ENCODE measurements at places on chromosomes 2 and 18. TPM values are rescaled to one million over a fixed set of nuclear protein-coding genes. Genes with fewer than 3 reads are reported as not detected.

DUSP19 gene
- total RNA-seq = 2.7 TPM

ALKAL2 gene
- not detected for total RNA-seq

SCYGR2 gene
- total RNA-seq = not detected

CFAP65 gene
- total RNA-seq = not detected

CHST10 gene
- 6.8 TPM for total RNA-seq

BCL2L11 gene
- 0.83 TPM for total RNA-seq

RAX gene
- total RNA-seq = not detected

PROM2 gene
- 0.44 TPM for total RNA-seq

RGPD8 gene
- total RNA-seq = 4.8 TPM

GRCh38 chr2:28129955-28130695, 239.6 kb downstream of the BABAM2 start:
- peaks cover 4% of the 10 kb centered on the region for H3K27me3 ChIP-seq
- H3K4me3 ChIP-seq = peak overlapping the region; percentile 36
- peaks cover 41% of the 10 kb centered on the region for H3K4me1 ChIP-seq
- H3K27ac ChIP-seq = peak overlapping the region; percentile 70
- DNase-seq = peak; percentile 18

DNA sequence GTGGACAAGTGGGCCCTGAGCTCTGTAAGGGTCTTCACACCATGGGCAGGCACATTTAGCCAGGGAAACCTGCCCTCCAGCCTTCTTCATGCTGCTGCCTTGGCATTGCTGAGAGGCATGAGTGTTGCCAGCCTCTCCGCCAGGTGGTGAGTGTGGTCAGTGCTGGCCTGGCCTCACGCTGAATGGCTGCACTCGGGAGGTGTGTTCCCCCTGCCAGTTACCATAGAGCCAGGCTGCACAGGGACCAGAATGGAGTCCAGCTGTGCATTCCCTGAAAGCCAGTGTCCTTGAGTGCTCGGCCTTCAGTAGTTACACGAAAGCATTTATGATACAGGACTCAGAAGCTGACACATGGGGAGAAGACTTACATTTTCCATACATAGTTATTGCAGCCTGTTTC, 139.7 kb downstream of the ATP9B start:
- H3K27ac ChIP-seq = no peak overlapping the region
- DNase-seq = no peak
- H3K4me3 ChIP-seq = no peak overlapping the region
- H3K36me3 ChIP-seq = peaks cover 6% of the 10 kb centered on the region
- no peaks in the 10 kb centered on the region for H3K27me3 ChIP-seq

DNA sequence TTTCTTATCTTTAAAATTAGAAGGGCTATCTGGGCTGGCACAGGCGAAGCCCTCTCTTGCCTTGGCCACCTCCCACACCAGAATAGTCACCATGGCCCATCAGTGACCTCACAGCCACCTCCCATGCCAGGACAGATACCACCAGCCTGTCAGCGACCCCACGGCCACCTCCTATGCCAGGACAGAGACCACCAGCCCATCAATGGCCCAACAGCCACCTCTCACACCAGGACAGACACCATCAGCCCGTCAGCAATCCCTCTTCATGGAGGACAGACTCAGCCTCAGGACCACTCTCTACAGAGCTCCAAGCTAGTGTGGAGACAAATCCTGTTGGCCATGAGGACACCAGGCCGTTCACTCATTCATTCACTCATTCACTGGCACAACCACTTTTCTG, 74.6 kb downstream of the ASB1 start:
- no peak for DNase-seq
- peaks cover 22% of the 10 kb centered on the region for H3K27me3 ChIP-seq
- no peaks in the 10 kb centered on the region for H3K36me3 ChIP-seq

DNA sequence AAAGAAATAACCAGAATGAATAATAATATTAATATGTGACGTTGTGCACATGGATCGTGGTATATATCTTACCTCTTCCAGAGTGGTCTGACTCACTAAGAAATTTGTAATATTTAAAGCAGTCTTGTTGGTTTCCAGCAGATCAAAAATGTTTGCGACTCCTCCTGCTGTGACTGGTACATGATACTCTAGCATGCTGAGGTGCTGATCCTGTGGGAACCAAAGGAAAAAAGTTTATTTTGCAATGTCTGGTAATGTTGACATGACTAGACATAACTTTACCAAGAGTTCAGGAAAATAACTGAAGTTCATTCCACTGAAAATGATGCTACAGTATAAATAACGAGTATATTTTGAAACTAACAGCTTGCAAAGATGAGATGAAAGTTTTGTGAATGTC, 124.5 kb upstream of the BARD1 start:
- no peak for DNase-seq
- no peak overlapping the region for H3K27ac ChIP-seq
- H3K4me3 ChIP-seq = no peak overlapping the region
- no peaks in the 10 kb centered on the region for H3K36me3 ChIP-seq
- H3K27me3 ChIP-seq = 0 out of 2 replicates have a peak, but pooled peaks cover 3% of the 10 kb centered on the region

DNA sequence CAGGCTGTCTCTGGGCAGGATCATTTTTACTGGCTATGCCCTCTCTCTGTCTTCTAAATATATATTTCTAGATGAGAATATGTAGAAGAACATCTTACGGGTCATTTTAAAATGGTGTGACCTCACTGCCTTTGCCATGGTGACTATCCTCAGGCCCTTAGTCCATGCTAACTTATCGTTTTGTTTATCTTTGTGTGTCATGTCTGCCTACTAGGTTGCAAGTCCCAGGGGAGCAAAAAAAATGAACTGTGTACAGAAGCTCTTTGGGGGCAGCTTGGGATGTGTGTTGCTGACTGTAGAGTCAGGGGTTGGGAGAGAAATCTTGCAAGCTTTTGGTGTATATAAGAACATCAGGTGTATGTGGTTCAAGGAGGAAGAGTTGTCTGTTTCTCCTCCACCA, 11.0 kb downstream of the CPSF3 start:
- no peak for DNase-seq
- H3K27me3 ChIP-seq = no peaks in the 10 kb centered on the region
- no peak overlapping the region for H3K27ac ChIP-seq
- peaks cover 43% of the 10 kb centered on the region for H3K36me3 ChIP-seq
- peaks cover 19% of the 10 kb centered on the region for H3K4me1 ChIP-seq
- H3K4me3 ChIP-seq = no peak overlapping the region

DNA sequence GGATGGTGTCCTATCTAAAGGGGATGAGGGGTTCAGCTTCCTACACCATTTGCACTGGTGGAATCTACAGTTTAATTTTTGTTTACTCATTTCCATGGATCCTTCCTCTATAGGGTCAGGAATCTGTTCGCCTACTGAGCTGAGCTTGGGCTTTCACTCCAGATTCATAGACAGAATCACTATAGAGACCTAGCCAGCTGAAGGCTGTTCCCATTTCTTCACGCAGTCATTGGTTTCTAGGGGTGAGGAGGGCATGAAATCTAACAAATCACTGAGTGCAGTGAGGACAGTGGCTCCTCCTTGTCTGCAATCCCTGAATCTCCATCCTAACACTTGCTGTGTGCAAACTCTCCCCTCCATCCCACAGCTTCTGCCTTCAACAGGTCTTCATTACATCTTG, 578.5 kb downstream of the TSN start:
- H3K27me3 ChIP-seq = no peaks in the 10 kb centered on the region

DNA sequence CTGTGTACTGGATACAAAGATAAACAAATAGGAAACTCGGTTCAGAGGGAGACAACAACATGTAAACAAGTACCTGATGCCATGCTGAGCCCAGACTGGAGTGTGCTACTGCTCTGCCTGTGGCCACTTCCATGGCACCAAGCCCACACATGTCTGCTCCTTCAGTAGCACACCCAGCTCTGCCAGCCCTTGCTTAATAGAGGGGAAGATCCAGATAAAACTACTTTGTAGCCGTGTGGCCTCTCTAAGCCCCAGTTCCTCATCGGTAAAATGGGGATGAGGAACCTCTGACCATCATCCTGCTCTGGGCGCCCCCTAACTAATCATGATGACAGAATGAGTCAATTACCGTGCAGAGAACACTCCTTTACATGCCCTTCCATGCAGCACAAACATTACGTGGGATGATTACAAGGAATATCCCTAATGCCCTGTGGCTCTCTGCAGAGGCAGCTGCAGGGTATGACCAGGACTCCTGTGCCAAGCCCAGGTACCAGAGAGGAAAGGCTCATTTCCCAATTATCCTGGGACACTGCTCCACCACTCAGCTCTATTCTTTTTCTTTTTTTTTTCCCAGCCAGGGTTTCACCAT, 34.9 kb downstream of the DNMT3A start:
- H3K27ac ChIP-seq = no peak overlapping the region
- peaks cover 5% of the 10 kb centered on the region for H3K4me1 ChIP-seq
- H3K4me3 ChIP-seq = no peak overlapping the region
- peaks cover 8% of the 10 kb centered on the region for H3K27me3 ChIP-seq
- no peaks in the 10 kb centered on the region for H3K36me3 ChIP-seq

- H3K27ac ChIP-seq = no peak overlapping the region
- H3K4me3 ChIP-seq = no peak overlapping the region
- no peaks in the 10 kb centered on the region for H3K27me3 ChIP-seq
- no peak for DNase-seq
- H3K36me3 ChIP-seq = peaks cover 43% of the 10 kb centered on the region
- no peaks in the 10 kb centered on the region for H3K4me1 ChIP-seq
Measured at GRCh38 chr2:3398857-3399256, 19.4 kb downstream of the TRAPPC12 start.

GRCh38 chr2:72112401-72112800, 35.3 kb downstream of the CYP26B1 start:
- DNase-seq = peak; percentile 49
- peaks cover 12% of the 10 kb centered on the region for H3K27me3 ChIP-seq
- H3K4me3 ChIP-seq = no peak overlapping the region

- no peaks in the 10 kb centered on the region for H3K36me3 ChIP-seq
- no peak overlapping the region for H3K27ac ChIP-seq
- peaks cover 18% of the 10 kb centered on the region for H3K27me3 ChIP-seq
- DNase-seq = no peak
- no peak overlapping the region for H3K4me3 ChIP-seq
Measured at GRCh38 chr2:120522151-120522751, 176.3 kb downstream of the INHBB start.

GRCh38 chr2:10655499-10656225, 34.1 kb downstream of the NOL10 start:
- DNase-seq = no peak
- peak overlapping the region; percentile 27 for H3K27ac ChIP-seq
- peaks cover 57% of the 10 kb centered on the region for H3K4me1 ChIP-seq
- peaks cover 52% of the 10 kb centered on the region for H3K36me3 ChIP-seq

- no peak overlapping the region for H3K27ac ChIP-seq
- no peak for DNase-seq
- peaks cover 7% of the 10 kb centered on the region for H3K4me1 ChIP-seq
- H3K27me3 ChIP-seq = peaks cover 3% of the 10 kb centered on the region
- no peak overlapping the region for H3K4me3 ChIP-seq
Measured at GRCh38 chr18:51234117-51235008, 36.9 kb upstream of the MEX3C start.

DNA sequence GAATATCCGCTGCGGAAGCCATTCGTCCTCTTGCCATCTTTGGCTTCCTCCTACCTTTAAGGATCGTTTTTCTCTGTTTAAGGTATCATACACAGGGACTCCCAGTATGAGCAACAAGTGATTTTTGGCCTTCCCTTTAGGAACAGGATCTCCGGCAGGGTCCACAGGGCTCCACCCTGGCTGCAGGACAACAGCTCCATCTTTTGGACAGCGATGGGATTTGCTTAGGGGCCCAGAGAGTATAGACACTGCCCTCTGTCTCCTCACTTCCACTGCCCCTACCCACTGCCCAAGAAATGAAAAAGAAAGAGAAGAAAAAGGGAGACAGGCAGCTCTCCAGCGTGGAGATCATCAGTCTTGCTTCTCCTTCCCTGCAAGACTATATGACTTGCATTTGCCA, 224.5 kb downstream of the UXS1 start:
- H3K27ac ChIP-seq = no peak overlapping the region
- H3K27me3 ChIP-seq = peaks cover 14% of the 10 kb centered on the region
- H3K36me3 ChIP-seq = peaks cover 6% of the 10 kb centered on the region
- no peak for DNase-seq
- H3K4me1 ChIP-seq = peaks cover 7% of the 10 kb centered on the region

DNA sequence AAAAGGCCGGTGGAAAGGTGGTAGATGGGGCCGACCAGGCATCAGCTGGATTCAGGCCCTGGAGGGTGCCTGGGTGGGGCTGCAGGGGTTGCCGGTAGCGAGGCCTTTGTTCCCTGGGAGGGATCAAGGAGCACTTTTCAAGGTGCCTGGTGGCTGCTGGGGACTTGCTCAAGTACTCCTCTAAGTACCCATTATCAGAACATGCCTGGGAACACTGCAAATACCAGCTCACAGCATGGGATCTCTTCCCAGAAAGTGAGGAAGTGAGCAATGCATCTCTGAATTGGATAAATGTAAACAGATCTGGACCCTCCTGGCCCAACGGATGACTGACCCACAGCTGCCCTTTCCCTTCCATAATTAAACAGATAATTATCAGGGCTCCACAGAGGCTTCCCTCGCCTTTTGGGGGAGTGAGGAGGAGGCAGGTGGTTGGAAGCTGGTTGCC, 210.5 kb downstream of the SH3RF3 start:
- H3K4me1 ChIP-seq = peaks cover 70% of the 10 kb centered on the region
- peak; percentile 63 for DNase-seq
- H3K27me3 ChIP-seq = peaks cover 5% of the 10 kb centered on the region
- H3K27ac ChIP-seq = peak overlapping the region; percentile 75

GRCh38 chr2:231991664-231992063, 30.2 kb downstream of the DIS3L2 start:
- peak; percentile 16 for DNase-seq
- H3K27ac ChIP-seq = no peak overlapping the region
- H3K27me3 ChIP-seq = no peaks in the 10 kb centered on the region
- H3K36me3 ChIP-seq = no peaks in the 10 kb centered on the region

- H3K27ac ChIP-seq = no peak overlapping the region
- H3K4me1 ChIP-seq = peaks cover 14% of the 10 kb centered on the region
- no peak for DNase-seq
- H3K27me3 ChIP-seq = no peaks in the 10 kb centered on the region
Measured at GRCh38 chr2:171718720-171719119, 31.5 kb downstream of the DYNC1I2 start.

DNA sequence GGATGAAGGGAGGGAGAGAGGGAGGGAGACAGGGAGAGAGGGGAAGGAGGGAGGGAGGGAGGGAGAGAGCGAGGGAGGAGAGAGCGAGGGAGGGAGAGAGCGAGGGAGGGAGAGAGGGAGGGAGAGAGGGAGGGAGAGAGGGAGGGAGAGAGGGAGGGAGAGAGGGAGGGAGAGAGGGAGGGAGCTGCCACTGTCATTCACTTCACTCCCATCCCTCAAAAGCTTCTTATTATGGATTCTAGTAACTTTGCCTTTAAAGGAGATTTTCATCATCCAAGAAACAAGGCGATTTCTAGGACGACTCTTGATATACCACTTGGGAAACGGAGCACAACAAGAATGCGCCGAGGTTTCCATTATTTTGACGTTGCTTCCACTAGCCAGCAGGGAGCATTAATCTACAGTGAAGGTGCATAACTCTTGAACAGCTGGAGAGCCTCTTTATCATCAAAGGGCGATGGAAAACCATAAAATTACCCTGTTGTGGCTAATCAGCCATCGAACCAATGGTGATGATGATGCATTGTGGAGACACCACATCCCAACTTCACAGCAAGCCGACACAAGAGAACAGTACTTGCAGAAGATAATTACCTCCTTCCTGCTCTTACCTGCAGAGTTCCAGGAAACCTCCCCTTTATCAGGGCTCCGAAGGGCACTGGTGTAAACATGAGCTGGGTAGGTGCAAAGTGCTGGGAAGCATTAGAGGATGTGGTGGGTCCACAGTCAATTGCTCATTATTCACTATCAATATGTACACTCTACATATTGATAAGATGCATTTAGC, 130.5 kb downstream of the EIPR1 start:
- peaks cover 27% of the 10 kb centered on the region for H3K36me3 ChIP-seq
- H3K27me3 ChIP-seq = no peaks in the 10 kb centered on the region
- H3K4me1 ChIP-seq = no peaks in the 10 kb centered on the region
- no peak for DNase-seq

GRCh38 chr2:191165176-191165643, 14.4 kb upstream of the STAT4 start:
- no peaks in the 10 kb centered on the region for H3K27me3 ChIP-seq
- no peaks in the 10 kb centered on the region for H3K36me3 ChIP-seq
- H3K27ac ChIP-seq = peak overlapping the region; percentile 45
- H3K4me3 ChIP-seq = peak overlapping the region; percentile 33
